ENCODE measurements at places on chromosomes 1 and 21.

- DNase-seq = no peak
Measured at GRCh38 chr1:57204942-57205787, 218.7 kb downstream of the DAB1 start.

DNA sequence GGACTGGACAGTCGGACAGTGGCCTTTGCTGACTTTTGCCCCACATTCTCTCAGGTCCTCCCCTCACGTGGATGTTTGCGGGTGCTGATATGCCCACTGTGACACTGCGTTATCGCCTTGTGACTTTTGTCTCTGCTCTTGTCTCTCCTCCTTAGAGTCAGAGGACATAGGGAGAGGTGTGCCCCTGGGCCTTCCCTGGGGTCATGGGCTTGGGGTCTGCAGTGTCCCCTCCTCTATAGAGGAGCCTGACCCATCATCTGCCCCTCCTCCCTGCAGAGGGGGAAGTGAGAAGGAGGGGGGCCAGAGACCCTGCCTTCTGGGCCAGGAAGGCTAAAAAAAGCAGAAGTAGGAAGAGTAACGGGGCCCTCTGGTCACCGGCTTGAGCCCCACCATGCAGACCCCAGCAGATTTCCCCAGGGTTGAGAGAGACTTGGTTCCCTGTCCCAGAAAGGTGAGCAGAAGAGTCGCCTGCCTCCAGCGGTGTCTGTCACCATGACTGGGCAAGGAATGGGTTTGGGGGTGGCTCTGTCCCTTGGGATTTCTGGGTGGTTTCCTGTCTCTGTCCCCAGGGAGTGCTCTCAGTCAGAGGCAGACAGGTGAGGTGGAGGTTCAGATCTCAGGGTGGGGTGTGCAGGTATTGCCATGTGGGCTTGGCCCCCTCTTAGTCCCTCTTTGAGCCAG is 13.3 kb downstream of the RPS6KA1 start:
- no peak for DNase-seq

- no peak for DNase-seq
Measured at GRCh38 chr1:18603212-18603852, 27.3 kb upstream of the PAX7 start.

DNA sequence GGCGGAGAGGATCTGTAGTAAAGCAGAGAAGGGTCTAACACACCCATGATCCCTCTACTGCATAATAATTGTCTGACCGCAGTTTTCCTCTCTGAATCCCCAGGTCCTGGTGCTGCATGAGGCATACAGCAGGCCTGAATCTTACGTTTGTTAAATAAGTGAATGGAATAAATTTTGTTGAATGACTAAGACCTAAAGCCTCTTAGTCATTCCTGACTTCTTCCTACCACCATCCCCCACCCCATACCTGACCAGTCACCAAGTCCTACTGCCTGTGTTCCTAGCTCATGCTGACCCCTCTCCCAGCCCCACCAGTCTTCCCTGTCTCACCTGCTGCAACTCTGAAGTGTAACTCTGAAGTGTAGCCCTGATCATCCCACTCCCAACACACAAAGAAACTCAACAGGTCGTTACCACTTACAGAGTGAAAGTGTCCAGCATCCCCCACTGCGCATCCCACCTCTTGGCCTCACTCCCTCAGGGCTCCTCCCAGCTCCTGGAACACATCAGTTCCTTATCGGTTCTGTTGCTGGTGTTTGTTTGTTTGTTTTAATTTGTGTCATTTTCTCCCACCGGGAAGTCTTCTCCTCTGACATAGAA is 9.7 kb downstream of the GJA5 start:
- no peak for DNase-seq

DNA sequence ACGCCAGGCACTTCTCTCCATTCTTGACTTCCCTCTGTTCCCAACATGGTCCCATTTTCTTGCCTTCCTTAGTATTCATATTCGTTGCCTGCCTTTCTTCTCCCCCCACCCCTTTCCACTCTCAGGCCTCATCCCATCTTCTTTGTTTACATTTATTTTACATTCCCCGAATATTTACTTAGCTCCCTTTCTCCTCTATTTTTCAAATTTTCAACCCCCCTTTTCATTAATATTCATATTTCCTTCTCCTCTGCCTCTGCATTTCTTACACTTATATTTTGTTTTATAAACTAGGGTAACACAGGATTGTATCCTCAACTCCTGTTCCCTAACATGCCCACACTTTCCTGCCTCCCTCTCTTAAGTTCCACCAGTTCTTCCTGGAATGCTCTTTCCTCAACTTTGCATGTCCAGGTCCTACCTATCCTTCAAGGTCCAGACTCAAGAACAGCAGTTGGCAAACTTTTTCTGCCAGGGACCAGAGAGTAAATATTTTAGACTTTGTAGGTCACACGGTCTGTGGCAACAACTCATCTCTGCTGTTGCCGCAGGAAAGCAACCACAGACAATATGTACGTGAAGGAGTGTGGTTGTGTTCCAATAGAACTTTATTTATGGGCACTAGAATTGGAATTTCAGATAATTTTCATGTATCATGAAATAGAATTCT is 29.8 kb upstream of the A3GALT2 start:
- no peak for DNase-seq

GRCh38 chr1:205344066-205344928 is 12.4 kb downstream of the KLHDC8A start:
- DNase-seq = no peak

DNA sequence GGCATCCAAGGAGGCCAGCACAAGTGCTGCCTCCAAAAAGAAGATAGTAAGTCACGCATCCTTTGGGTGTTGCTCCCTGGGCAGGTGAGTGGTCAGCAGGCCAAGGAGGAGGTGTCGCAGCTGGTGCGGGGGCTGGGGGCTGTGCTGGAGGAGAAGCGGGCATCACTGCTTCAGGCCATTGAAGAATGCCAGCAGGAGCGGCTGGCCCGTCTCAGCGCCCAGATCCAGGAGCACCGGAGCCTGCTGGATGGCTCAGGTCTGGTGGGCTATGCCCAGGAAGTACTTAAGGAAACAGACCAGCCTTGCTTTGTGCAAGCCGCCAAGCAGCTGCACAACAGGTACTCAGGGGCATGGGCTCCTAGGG is 4.3 kb downstream of the TRIM46 start:
- no peak for DNase-seq

DNA sequence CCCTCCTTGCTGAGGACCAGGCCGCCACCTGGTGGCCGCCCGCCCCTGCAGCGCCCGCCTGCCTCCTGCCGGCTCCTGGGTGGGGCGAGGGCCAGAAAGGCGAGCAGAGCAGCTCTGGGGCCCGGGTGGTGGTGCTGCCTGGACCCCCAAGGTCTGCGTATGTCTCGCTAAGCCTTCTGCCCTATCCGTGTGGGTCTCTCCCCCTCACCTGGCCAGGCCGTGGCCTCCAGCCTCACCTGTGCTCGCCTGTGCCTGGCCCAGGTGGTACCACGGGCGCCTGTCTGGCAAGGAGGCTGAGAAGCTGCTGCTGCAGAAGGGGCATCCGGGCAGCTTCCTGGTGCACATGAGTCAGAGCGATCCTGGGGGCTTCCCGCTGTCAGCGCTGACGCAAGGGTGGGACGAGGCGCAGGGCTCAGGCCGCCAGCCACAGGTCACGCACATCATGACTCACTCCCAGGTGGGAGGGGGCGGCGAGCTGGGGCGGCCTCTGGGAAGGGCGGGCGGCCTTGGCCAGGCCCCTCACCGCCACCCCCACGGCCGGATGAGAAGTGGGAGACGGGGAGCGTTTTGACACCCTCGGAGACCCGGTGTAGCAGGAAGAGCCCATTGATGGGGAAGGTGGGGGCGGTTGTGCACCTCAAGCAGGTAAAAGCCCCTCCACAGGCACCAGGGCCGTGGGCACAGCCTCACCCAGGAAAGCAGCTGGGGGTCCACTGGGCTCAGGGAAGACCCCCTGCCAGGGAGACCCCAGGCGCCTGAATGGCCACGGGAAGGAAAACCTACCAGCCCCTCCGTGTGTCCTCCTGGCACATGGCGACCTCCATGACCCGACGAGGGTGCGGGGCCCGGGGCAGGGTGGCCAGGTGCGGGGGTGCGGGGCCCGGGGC is 9.9 kb downstream of the RNF223 start:
- DNase-seq = no peak

GRCh38 chr1:181117648-181118449 is 29.3 kb downstream of the IER5 start:
- DNase-seq = no peak

GRCh38 chr1:43351421-43352350 is 7.1 kb upstream of the CDC20 start:
- no peak for DNase-seq

DNA sequence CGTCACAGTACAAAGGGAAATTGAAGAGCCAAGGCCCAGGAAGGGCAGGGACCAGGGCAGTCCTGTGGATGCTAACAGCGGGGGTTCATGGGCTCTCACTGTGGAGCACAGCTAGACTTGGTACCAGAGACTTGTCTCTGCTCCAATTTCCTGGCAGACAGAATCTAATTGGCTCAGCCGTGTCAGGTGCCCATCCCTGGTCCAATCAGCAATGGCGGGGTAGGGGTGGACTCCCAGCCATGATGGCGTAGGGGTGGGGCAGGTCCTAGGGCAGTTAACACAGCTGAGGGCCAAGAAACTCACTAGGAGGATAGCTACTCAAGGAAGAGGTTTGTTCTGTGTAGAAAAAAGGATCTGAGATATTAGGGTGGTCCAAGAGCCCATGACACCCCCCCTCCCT is 39.9 kb upstream of the TENT5B start:
- no peak for DNase-seq

DNA sequence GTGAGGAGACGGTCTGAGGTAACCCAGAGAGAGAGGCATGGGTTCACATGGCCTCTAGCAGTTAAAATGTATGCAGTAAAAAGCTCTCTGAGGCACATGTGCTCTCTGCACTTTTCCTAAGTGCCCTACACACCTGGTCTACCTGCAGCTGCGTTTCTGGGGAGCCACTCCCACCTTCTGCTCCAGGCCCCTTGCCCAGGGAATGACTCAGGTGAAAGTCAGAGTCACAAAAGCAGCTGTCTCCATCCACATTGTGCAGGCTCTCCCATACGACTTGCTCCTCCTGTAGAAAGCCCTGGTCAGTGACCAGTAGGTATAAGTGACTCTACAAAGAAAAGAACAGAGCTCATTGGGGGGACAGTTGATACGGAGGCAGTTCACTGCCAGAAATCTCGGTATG is 8.8 kb downstream of the MINDY1 start:
- DNase-seq = no peak

- no peak for DNase-seq
Measured at GRCh38 chr21:45164838-45165237, 90.5 kb downstream of the ADARB1 start.

DNA sequence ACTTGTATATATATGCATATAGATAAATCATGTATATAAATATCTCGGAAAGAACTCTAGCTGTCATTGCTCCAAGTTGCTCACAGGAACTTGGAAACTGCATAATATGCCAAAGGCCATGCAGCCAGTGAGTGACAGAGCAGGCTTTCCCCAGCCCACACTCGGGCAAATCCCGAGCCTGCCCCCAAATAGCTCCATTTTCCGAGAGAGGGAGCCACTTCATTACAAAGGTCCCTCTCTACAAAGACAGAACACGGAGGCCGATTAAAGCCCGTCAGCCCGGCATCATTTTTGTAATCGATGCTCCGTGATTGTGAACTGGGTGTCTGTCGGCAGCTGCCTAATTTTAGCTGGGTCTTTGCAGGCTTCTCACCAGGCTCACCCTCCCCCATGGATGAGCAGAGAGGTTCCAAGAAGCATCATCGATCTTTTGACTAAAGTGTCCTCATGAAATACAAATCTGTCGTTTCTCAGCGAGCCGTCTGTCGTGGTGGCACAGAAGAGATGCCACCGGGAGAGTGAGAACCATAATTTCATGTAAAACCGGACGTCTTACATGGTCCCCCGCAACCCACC is 663.9 kb downstream of the PTPRU start:
- no peak for DNase-seq

- DNase-seq = peak; percentile 88
Measured at GRCh38 chr1:19979494-19979977, at the start of gene PLA2G2A. PLA2G2A (minus strand) TSS chr1:19979618; CDS start chr1:19978773, 845 bp downstream.

DNA sequence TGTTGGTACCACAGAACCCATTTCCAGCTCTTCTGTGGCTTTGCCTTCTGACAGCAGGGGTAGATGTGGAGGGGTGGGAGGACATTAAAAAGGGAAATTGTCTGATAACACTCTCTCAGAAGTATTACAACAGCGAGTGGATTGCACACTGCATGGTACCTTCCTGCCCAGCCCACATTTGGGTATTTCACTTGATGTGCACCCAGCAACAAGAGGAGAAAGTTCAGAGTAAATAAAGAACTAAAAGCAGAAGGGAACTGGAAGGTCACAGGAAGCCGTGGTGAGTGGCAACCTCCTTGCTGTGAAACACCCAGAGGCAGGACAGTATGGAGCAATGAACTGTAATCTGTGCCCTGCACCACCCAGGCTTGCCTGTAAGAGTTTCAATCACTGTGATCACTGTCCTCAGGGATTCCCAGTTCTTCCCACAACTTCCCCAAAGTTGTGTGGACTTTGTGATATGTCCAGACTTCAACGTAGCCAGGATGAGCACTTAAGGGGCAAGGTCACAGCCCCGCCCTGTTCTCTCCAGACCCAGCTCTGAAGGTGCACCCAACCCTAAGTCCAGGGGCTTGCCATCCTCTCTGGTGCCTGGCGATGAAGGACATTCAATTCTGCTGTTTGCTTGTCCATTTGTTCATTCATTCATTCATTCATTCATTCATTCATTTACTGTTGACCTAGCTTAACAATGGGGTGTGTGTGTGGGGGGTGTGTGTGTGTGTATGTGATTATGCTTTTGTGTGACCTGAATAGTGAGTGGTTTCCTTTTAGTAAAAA is 18.7 kb upstream of the F5 start:
- DNase-seq = no peak

DNA sequence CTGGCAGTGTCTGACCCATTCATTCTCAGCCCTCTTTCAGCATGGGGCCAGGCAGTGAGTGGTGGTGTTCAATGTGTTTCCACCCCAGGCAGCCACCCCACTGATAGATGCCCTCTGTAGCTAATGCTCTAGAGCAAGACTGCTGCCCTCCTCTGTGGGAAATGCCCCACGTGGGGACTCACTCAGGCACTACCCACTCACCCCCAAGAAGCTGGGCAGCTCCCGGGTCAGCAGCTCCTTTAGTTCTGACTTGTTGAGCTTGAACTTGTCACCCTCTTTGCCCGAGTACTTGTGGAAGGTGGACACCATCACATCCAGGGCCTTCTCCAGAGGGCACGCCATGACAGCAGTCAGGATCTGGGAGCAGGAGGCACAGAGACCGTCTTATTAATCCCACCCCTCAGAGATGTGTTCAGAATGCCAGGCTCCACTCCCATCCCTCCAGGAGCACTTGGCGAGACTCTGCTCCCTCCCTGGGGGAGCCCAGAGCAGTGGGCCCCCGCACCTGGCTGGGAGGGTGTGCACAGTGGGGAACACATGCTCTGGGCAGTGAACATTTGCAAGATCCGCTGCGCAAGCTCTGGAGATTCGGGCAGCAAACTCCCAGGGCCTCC is 1.0 kb downstream of the S100A4 start:
- no peak for DNase-seq

DNA sequence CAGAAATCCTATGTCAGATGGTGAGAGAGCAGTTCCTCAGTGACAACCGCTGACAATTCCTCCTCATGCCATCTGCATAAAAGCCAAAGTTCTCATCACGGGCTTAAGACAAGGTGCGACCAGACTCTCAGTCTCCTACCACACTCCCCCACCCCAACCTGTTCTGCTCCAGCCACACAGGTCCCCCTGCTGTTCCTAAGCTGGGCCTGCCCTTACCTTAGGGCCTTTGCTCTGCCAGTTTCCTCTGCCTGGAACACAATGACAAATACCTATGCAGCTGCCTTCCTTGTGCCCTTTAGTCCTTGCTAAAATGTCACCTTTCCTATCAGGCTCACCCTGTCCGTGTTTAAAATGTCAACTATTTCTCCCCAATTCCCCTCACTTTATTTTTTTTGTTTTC is 382.2 kb downstream of the NTNG1 start:
- no peak for DNase-seq
